ENCODE measurements at places on chromosomes 1 and 21.

DNA sequence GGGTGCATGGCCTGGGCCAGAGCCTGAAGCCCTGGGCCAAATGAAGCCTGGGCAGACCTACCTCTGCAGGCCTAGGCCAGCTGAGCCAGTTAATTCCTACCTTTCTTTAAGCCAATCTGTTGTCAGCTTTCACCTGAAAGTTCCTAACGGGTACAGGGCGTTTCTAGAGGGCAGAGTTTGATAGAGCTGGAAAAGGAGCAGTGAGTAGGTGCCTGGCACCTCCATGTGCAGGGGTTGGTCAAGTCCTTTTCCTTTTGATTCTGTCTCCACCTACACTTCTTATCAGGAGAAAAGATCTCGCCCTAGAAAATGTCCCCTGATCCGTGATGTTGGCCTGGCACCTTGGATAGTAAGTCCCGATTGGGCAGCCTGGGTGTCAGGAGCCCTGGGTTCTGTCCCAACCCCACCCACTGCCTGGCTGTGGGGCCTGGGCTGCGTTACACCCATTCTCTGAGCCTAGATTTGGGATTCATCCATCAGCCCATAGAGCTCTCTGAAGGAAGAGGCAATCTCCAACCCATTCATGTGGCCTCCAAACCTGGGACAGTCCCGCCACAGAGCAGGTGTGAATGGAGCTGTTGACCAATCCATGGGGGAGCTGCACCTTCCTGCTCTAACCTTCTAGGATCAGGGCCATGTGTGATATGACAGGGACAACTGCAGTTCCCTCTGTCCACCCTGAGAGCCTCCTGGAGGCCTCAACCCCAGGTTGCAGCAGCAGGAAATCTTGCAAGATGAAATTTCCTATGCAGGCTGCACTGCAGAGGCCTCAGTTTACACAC is 304.3 kb downstream of the MATN1 start:
- no peak for DNase-seq

- DNase-seq: no peak
Measured at GRCh38 chr1:31219489-31219888, 20.2 kb downstream of the NKAIN1 start.

- no peak for DNase-seq
Measured at GRCh38 chr1:118907466-118907865, 80.7 kb downstream of the TBX15 start.

GRCh38 chr1:206924592-206925105 is 2.9 kb upstream of the FCMR start:
- DNase-seq: peak; percentile 23

GRCh38 chr1:146036241-146036964 is 14.9 kb upstream of the HJV start:
- DNase-seq: no peak

DNA sequence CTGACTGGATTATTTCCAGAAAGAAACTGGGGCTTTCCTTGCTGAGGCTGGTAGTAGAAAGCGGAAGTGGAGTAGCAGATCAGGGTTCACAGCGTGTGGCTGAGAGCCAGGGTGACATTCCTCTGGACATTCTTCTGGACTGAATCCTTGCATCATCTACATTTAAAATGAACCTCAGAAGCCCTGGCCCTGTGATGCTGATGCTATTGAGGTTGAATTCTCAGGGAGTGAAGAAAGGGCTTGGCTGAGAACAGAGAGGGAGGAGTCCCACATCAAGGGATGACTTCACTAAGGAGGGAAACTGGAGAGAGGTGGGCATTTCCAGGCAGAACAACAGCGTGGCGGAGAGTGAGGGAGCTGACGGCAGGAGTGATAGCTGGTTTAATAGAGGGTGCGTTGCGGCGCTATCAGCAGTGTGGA is 102.3 kb upstream of the LMO4 start:
- no peak for DNase-seq

- no peak for DNase-seq
Measured at GRCh38 chr1:67780637-67781036, 52.6 kb downstream of the GNG12 start.

GRCh38 chr1:41041614-41042270 is 20.2 kb upstream of the SLFNL1 start:
- DNase-seq: no peak

- DNase-seq: no peak
Measured at GRCh38 chr1:119648620-119649004, 546 bp upstream of the ZNF697 start.

- no peak for DNase-seq
Measured at GRCh38 chr1:115729756-115730155, 38.8 kb downstream of the CASQ2 start.

- no peak for DNase-seq
Measured at GRCh38 chr1:84428235-84428634, 30.0 kb downstream of the DNASE2B start.

GRCh38 chr1:23732363-23733224 is 10.7 kb upstream of the ELOA start:
- no peak for DNase-seq

- no peak for DNase-seq
Measured at GRCh38 chr1:211635597-211636205, 39.7 kb downstream of the NEK2 start.

DNA sequence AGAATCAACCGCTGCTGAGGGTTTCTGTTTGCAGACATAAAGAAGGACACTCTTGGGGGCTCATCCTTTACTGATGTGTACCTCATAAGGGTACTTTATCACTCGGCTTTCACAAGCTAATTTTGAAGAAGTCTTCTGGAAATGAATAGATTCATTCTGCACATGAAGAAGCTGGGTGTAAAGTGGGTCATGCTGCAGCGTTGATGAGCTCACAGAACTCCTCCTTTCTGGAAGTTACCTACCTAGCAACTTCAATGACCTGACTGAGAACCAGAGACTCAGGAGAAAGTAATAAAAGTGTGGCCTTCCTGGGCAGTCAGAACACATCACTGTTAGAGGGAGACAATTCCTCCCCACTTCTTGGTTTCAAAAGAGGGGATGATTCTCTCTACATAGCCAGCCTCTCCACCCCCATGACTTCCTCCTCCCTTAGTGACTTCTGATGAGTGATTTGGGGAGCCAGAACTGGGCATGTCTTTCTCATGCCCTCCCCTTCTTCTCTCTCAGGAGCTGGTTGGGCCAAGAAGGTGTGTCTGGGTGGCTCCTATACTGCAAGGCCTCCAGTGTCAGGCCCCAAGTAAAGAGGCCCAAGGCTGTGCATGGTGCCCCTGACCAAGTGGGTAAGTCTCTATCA is 27.0 kb downstream of the PCNX2 start:
- no peak for DNase-seq

DNA sequence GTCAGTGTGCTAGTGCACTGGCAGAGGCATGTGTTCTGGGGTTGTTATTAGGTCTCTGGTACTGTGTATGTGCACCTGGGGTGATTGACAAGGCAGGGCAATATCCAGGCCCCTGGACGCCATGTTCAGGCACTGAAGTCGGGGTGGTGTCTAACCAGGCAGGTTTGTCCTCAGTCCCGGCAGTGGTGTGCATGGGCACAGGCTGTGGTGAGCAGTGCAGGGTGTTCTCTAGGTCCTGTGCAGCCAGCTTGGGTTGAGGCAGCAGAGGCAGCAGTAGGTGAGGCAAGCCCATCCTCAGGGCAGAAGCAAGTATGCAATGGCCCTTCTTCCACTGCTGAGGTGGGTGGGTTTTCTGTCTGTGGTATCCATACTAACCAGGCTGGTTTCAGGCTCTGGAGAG is 252.3 kb upstream of the LRRC7 start:
- no peak for DNase-seq

GRCh38 chr21:45588086-45588825 is 46.0 kb upstream of the SLC19A1 start:
- no peak for DNase-seq

GRCh38 chr1:151635479-151636072 is 23.7 kb downstream of the SNX27 start:
- DNase-seq: no peak

GRCh38 chr1:226322986-226323385 is 14.0 kb upstream of the LIN9 start:
- DNase-seq: no peak

DNA sequence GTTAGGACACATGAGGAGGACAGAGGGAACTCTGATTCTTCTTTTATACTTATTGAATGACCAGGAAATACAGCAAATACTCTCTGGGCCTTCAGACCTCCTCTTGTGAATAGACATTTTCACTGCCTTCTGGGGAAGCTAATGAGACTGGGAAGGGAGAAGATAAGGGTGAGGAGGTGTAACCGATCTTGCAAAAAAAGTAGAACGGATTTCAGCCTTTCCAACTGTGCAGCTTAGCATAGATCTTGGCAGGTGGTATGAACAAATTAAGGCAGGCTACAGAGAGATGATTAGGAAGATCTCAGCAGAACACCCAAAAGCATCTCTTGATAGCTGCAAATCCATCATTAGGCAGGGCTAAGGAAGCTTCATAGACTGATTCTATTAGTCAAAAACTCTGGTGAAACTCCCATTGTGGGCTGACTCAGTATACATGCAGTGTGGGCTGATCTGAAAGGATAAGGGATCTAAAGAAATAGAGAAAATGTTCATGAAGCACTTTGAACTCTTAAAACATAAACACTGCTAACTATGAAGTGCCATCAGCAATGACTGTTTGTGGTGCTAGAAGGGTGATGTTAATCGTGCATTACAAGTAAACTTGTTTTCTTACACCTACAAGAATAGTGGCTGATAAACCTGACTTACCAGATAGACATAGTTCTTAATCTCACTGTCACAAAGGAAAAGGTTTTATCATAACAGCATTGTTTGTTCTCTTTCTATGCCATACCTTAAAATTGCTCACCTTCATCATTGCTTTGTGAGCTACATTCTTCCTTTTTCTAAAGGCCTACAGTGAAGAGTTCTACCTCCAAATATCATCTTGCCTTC is 85.5 kb upstream of the PALMD start:
- no peak for DNase-seq

DNA sequence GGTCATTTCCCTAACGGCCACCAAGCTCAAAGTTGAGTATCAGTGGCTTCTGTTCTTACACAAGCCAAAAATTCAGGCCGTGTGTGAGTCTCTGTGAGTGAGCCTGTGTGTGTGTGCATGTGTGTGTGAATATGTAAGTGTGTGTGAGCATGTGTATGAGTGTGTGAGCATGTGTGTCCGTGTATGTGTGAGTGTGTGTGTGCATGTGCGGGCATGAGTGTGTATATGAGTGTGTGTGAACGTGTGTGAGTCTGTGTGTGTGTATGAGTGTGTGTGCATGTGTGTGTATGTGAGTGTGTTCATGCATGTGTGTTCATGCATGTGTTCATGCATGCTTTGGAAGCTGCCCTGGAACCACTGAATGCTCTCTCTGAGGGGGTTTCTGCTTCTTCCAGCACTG is 105.7 kb downstream of the AJAP1 start:
- no peak for DNase-seq

- DNase-seq: no peak
Measured at GRCh38 chr1:13763991-13764390, 64.0 kb downstream of the PRDM2 start.

- no peak for DNase-seq
Measured at GRCh38 chr1:29860681-29861080, 624.4 kb downstream of the PTPRU start.

DNA sequence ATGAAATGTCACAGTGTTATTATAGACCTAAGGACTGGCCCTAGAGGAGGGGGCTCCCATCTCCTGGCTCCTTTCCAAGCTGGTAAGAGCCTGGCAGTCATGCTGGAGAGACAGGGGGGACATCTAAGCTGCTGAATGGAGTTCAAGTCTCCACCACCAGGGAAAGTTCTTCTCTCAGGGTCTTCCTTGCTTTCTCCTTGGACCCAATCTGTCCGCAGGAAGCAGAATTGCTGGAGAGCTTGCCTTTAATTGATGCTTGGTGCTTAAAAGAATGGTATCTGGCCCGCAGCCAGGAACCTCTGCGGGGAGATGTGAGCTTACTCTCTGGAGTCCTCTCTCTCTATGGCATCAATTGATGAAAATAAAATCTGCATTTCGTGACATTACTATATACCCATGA is 25.1 kb downstream of the IRF2BP2 start:
- DNase-seq: no peak

GRCh38 chr1:206566999-206567398 is 45.3 kb downstream of the EIF2D start:
- DNase-seq: no peak

DNA sequence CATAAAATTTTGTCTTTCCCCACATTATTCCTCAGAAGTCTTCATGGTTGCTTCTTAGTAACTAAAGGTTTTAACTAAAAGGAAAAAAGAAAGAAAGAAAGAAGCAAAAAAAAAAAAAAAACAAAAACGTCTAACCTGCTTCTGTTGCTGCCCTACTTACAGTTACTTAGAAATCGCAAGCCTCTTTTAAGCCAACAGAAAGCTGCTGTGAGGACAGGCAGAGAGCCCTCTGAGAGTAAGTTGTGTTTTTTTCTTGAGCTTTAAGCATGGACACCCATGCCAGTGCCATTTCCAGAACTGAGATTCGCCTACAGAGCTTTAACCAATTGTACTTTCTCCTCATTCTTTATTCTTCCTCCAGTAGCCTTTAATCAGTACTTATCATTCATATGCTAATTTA is 25.6 kb upstream of the RGS1 start:
- no peak for DNase-seq

DNA sequence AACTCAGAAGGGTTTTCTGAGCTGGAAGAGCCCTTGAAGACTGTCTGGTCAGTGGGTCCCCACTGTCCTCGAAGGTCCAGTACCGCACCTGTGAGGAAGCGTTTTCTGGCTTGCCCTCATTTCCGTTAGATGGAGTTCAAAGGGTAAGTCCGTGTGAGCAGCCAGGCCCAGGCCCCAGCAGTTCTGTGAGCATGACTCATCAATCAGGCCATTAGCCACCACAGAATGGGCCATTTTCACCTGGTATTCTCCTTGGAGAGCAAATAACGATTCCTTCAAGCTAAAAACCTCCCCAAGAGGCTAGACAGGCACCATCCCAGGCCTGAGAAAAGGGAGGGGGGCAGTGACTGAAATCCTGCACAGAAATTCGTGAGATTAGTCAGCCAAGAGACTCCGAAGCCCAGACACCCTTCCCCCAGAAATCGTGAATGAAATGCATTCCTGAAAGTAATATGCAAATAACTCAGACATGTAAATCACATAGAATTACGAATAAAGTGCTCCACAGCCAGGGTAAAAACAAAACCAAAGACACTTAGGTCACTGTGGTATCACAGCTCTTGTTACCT is 66.0 kb downstream of the BCAR3 start:
- peak; percentile 41 for DNase-seq

Data from activated CD4-positive, alpha-beta memory T cell treated with anti-CD3 and anti-CD28 coated beads, Interleukin-2, amount 10 ng/mL, durations not matched to agents 7 days and 5 days (primary cell).